ENCODE measurements at places on chromosomes 3 and 15.

GRCh38 chr3:57796261-57796660, 40.2 kb downstream of the SLMAP start:
- peak; percentile 11 for DNase-seq

DNA sequence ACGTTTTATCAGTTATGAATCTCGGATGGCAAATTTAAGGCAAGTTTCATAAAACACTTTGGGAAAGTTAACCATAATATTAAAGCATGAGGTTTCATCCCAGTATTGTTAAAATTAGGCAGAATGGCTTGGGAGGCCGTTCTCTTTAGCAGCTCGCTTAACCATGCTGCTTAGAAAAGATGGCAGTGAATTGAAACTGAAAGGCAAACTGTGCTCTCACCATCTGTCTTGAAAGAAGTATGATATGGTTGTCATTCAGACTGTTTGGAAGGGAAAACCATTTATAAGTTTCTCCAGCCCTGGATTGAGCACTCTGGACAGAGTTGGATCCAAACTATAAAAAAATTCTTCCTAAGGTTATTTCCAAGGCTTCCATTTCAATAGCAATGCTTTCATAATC, 332.3 kb upstream of the SUCLG2 start:
- no peak for DNase-seq

DNA sequence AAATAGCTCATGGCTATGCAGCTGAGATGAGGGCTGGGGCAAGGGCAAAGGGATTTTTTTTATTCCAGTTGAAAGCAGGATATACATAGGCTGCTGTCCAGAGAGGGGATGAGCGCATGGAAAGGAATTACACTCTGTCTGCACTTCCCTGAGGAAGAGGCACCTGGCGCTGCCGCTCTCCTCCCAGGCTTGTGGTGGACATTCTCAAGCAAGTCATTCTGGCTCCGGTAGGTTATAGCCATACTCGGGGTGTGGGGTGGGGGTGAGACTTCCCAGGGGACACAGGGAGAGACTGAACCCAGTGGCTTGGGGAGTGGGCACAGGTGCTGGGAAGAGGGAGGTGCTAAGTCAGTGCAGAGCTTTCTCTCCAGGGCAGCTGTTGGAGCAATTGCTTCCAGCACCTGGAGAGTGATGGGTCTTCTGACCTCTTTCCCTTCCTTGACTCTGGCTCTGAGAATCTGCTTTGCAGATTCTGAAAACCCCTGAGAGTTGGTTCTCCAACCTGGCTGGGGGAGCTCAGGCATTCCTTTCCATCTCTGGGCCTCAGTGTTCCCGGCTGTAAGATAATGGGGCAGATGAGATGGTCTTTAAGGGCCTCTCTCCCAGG, 24.3 kb downstream of the CYP8B1 start:
- DNase-seq: peak; percentile 79

DNA sequence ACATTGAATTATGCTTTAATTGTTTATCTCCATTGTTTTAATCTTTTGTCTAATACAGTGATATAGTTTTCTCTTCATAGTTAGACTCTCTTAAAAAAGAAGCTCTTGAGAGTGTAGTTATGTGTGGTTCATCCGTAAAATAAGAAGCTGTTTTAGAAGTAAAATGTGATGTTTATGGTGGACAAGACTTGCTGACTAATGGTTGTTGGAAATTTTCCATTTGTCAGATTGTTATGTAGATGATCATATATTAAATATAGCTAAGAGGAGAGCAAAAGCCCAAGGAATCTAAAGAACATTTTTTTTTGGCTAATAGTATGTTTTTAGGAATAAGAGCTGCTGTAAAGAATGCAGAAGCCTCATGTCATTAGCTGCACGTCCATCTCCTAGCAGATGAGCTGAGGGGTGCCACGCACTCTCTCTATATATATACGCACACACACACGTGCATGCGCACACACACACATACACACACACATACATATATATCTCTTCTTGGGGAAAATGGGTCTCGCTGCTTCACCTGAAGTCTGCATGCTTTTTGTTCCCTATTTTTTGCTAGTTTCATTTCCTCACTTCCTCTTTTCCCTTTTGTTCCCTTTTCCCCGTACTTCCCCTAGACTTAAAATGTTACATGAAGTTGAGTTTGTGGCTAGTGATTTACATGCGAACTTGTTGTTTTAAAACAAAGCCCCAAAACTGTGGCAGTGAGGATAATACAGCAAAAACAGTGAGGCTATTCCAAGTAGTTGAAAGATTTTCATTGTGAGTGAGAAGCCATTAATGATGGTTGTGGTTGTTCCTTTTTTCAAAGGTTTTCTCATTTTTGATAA, 107.8 kb downstream of the MBNL1 start:
- DNase-seq: no peak

GRCh38 chr3:183385698-183386613, 42.5 kb downstream of the MCF2L2 start:
- DNase-seq: peak; percentile 40

- DNase-seq: no peak
These were observed 40.5 kb downstream of the HCN4 start for GRCh38 chr15:73328149-73328820.

DNA sequence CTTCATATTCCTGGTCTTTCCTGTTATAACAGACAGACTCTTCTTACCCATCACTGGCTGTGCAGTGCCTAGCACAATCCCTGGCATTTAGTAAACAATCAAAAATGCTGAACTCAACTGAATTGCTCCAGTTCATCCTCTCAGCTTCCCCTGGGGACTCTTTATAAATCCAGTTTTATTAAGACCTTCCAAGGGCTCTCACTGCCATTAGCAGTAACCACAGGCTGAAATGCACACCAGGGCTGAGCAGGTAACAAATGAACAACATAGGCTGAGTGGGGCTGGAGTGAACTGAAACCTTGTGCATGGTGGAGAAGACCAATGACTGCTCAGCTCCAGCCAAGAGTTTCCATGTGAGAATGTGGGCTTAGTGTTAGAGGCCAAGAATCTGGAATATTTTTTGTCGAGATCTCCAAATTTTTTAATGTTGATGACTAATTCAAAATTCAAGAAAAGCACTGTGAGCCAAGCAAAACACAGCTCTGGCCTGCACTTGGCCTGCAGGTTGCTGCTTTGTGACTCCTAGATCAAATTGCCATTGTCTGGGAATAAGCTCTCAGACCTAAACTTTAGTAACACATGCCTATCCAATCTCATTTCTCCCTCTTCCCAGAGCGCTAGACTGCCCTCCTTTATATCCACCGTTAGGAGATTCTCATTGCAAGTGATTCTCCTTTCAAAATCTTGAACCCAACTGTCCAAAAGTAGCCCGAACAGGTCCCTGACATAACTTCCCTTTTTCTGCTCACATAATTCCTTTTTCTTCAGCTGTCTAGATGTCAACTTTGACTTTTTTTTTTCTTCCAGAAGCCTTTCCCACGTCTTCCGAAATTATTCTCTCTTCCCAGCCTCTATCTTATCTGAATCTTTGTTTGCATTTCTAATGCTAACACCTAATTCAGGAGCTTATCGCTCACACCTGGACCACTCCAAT, 7.4 kb downstream of the SQOR start:
- peak; percentile 43 for DNase-seq

GRCh38 chr3:32843510-32844321, 25.9 kb downstream of the TRIM71 start:
- DNase-seq: no peak

- no peak for DNase-seq
These were observed 19.9 kb downstream of the NCEH1 start for GRCh38 chr3:172690936-172691335.

DNA sequence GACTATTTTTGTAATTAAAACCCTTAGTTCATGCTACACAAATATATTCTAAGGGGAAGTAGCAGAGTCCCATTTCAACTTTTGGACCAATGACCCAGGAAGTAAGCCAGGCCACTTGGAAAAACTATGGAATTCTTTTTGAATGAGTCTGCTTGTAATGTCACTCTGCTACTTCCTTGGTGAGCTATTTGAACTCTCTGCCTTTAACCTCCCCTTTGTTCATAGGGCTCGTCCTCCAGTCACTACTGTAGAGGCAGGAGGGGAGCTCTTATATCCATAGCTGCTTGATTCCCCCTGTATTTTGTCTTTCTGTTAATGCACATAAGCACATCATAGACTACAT, 119.6 kb downstream of the UACA start:
- peak; percentile 4 for DNase-seq

GRCh38 chr3:18035641-18036449, 293.4 kb upstream of the TBC1D5 start:
- no peak for DNase-seq

DNA sequence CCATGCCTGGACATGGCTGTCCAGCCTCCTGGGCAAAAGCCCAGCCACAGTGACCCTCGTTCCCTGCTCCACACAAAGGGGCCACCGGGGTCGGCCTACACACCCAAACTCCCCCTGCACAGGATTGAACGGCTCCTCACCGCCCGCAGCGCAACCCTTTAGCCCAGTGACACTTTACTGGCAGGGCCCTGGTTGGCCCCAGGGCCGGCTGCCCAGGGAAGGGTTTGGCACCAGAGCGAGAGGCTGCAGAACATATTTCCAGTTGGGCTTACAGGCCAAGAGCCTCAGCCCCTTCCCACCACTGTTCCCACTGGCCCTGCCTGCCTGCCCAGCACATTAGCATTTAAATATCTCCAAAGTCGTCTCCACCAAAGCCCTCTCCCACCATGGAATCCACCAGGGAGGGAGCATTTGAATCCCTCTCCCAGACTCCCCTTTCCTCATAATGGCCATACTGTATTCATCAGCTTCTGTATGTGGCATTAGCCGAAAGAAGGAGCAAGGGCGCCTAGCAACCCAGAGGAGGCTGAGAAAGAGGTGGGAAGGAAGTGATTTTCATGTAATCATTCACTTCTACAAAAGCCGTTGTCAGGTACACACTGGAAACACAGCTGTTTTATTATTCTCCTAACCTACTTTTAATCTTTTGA, 85.4 kb downstream of the SLC6A11 start:
- DNase-seq: no peak

DNA sequence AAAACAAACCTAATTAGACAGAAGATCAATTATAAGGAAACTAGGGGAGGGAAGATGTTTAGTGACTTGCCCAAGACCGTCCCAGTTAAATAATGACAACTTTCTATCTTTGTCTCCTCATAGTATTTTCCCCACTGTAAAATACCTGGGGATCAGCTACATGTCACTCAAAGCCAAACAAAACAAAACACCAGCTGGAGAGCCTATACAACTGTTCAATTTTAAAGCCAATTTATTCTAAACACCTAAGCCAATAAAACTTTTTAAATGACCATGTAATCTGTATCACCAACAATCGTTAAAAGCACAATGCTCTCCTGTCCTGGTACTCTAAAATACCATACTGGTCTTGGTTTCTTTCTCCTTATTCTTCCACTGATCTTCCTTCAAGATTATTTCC, 168.4 kb downstream of the STAG1 start:
- no peak for DNase-seq

GRCh38 chr15:71916834-71917233, 106.5 kb downstream of the NR2E3 start:
- no peak for DNase-seq

DNA sequence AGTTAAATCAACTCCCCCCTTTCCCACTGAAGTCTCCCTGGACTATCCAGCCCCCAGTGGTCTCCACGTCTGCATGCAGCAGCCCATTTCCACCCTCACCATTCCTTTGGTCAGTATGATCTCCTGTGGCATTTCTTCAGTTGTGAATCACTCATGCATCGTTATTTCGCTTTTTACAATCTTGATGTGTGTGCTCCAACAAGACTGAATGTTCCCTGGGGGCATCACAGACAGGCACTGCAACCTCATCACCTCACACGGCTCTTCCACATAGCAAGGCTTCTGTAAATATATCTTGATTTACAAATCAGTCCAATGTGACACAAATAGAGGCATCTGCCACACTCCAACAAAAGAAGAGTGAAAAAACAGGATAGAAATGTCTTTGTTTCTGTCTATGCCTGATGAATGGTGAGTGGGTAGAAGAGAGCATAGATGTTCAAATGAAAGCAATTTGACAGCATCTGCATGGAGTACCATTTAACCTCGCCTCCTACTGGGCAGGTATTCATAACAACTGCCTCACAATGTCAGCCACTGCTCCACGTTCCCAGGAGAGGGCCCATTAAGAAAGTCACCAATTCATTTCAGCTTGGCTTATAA, 5.2 kb downstream of the HEG1 start:
- no peak for DNase-seq

DNA sequence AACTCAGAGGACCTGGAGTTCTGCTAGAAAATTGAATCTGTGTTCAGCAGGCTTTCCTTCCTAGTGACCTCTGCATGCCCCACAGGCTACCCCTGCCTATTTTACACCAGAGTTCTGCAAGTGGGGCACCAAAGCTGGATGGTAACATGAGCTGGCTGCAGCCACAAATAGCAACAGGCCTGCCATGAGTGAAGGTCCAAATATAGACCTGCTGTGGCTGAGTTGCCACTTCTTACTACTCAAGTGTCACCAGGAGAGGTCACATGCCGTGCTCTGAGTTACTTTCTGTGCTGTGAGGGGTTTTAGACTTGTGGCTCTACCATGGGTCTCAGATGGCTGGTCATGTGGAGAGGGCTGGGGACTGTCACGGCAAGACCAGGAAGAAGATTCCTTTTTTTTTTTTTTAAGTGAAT, at the start of gene FSD2:
FSD2 (minus strand) TSS at position 76 of the 413 bp plus-strand sequence. CDS start 18,679 bp downstream, outside the sequence.
- no peak for DNase-seq

DNA sequence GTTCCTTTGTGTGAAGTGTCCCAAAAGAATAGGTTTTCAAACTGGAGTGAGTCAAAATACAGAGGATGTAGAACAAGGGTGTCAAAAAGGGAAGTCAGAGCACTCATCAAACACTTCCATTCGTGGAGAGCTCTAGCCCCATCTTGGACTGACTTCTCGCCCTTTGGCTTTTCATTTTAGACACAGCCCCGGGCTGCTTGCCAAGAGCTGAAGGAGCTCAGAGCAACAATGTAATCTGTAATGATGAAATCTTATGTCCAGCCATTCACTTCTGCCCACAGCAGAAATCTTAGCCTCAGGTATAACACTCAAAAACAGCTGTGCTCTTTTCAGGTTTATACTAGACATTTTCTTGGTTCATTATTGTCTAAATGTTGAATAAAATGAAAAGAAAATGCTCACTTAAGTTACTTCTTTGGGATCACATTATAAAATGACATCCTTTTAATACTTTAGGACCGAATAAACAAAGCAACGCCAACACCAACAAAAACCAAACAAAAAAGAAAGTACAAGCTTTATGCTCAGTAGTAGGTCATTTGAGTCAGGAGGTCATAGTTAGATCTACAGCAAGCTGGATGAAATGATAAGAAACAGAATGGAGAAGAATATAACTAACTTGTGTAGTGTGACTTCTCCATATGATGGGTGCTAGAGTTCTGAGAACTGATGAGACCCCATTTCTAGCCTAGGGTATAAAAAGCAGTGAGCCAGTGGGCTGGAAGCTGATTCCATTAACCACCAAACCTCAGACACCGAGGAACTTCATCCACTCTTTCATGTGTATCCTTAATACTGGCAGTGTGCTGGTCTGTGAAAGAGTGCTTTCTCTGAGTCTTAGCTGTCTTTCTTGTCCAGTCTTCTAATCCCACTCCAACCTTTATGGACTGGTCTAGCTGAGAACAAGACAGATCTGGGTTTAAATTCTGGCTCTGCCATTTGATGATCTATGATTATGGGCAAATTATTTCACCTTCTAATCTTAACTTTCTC, 131.8 kb upstream of the SLC7A14 start:
- no peak for DNase-seq

Measured in kidney glomerular epithelial cell (primary cell).